ENCODE measurements at places on chromosomes 7 and 10. TPM values are rescaled to one million over a fixed set of nuclear protein-coding genes. Genes with fewer than 3 reads are reported as not detected.

Gene ANLN
- 40.6 TPM for total RNA-seq

Gene LIMK1
- 62.7 TPM for total RNA-seq

GRCh38 chr7:112448891-112449290 is 1.4 kb upstream of the IFRD1 start:
- DNase-seq: no peak

- peak; percentile 22 for DNase-seq
These were observed 2.5 kb upstream of the MACC1 start for GRCh38 chr7:20219446-20220292.

DNA sequence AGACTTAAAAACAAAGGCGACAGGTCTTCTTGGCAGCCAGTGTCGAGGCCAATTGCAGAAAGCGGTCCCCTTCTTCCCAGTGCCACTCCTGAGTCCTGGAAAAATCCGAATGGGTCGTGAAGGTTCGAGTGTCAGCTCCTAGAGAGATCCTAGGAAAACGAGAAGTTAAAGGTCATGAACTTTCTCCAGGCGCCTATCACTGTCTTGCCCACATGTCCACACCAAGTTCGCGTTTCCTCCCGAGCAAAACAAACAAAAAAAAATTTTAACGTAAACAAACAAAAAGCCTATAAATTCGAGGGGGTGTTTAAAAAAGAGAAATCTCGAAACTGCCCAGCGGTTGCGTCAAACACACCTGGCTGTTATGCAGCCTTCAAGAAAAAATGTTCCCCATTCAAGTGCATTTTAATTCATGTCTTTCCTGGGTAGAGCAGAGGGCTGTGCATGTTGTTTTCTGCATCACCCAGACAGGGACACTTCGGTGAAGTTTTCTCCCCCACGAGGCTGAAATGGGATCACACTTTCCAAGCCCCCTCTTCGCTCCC is 1.5 kb downstream of the ARHGAP21 start:
- DNase-seq: no peak

DNA sequence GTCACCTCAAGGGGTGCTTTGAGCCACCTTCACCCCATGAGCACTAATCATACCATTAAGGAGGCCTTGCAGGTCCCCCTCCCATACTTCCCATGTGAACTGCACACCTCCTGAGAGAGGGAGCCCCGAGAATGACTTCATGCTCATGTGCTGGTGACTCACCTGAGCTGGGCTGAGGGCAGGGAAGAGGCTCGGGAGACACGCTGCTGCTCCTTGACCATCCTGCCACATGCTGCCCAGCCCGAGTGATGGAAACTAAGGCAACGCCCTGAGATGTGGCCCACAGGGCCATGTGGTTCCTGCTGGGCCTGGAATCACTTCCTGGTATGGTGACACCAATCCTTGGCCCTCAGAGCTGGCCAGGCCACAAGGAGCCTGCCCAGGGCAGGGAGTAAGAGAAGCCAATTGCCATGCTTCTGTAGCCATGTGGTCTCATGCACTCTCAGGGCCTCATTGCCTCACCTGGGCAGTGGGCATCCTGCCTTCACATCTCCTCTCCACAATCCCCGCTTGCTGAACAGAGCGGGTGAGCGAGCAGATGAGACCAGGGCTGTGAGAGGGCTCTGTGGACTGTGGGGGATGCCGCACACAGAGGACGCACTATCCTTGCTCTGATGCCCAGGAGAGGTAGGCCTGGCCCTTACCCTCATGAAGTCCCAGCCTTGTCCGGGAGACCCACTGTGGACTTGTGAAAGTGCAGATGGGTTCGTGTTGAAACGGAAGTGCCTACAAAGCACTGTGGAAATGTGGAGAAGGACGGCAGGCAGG is 18.3 kb upstream of the PPIF start:
- no peak for DNase-seq

DNA sequence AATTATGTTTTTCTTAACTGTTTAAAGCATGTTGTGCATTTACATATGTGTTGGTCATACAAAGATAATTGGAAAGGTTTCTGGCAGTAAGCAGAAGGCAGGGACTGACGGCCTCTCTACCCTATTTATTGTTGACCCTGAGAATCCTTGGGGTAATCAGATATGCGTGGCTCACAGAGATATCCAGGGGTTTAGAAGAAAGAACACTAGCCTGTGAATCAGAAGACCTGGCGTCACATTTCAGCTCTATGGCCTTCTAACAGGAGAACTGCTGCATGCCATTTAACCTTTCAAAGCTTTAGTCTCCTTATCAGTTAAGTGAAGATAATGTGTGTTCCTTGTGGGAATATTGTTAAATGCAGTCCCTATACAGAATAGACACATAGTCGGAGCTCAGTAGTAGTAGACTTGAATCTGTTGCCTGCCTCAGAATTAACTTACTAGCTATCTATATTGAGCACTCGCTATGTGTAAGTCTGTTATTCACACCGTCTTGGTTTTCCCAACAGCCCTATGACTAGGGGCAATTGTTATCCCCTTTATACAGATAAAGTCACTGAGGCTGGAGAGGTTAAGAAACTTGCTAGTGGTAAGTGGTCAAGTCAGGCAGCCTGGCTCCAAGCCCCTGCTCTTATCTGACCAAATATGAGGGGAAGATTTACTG is 129.6 kb upstream of the ANKRD1 start:
- no peak for DNase-seq

DNA sequence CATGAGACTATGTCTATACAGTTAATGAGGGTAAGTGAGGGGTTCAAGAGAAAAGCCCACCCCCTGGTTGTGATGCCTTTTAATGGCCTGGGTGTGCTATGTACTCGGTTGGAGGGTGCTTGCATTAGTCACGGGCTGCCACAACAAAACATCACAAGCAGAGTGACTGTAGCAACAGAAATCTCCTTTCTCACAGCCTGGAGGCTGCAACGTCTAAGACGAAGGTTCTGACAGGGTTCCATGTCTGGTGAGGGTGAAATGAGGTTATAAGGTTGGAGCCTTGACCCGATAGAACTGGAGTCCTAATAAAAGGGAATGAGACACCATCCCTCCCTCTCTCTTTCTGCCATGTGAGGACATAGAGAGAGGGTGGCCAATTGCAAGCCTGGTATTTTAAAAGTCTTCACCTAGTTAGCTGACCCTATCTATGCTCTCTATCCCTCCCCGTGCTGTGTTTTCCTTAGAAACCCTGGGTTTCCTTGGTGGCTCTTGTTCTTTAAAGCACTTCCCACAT is 126.0 kb upstream of the GDF10 start:
- no peak for DNase-seq
